T1000 (cell line): ENCODE measurements at places on chromosomes 13 and 19.

DNA sequence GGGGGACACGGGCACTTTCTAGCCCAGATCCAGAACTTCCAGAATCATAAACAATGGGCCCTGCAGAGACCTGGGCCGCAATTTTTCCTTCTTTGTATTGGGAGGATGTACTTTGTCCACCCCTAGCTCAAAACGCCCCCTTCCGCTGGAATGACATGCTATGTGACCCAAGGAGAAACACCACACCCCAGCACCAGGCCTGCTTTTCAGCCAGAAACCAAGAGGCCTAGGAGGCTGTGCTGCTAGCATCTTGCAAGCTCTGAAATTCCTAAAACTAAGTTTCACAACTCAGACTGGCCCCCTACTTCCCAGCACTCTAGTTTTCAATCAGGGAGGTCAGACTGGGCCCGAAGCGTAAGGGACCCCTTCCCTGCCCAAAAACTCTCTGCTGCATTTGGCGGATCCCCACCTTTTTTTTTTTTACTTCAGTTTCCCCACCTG, 538 bp downstream of the LSM4 start:
- no peak for DNase-seq

- DNase-seq: no peak
Measured at GRCh38 chr19:4197625-4198466, 15.4 kb downstream of the ANKRD24 start.

DNA sequence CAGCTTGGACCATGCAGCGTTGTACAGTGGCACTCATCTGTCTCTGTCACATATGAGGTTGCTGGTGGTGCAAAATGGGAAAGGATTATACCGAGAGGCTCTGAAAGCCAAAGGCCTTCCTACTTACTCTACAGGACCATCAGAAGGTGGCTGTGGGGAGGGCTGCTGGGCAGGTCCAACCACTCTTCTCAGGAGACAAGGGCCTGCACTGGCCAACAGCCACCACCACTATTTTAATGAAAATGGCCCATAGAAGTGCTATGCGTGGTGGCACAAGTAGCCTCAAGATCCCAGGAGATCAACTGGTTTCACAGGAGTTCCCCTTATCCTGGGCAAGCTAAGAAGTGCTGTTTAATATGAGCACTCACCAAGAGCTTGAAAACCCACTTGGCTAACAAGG, 52.3 kb downstream of the MRPL57 start:
- no peak for DNase-seq

DNA sequence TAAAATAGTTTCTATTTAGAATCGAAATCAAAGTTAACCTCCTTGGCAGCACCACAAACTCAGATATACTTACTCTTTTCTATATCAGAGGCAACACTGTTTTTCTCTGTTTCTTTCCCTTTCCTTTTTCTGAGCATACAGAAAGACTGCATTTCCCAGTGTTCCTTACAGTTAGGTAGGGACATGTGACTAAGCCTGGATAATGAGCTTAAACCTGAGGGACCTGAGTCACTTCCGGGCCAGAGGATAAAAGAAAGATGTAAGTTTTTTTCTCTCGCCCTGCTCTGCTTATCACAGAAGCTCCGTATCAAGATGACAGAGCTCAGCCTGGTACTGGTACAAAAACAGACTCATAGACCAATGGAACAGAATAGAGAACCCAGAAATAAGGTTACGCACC, 531.9 kb downstream of the KLF12 start:
- DNase-seq: no peak

DNA sequence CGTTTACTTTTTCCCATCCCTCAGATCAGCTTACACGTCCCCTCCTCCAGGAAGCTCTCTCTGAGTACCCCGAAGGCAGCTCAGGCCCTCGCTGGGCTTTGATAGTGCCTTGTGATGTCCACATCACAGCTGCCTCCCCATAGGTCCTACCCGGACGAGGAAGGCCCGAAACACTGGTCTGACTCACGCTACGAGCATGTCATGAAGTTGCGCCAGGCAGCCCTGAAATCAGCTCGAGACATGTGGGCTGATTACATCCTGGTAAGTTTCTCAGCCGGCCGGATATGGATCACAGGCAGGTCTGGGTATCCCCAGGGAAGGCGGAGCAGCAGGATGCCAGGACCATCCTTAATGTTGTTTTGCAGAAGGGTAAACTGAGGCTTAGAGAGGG, 4.8 kb downstream of the COLGALT1 start:
- DNase-seq: peak; percentile 75

DNA sequence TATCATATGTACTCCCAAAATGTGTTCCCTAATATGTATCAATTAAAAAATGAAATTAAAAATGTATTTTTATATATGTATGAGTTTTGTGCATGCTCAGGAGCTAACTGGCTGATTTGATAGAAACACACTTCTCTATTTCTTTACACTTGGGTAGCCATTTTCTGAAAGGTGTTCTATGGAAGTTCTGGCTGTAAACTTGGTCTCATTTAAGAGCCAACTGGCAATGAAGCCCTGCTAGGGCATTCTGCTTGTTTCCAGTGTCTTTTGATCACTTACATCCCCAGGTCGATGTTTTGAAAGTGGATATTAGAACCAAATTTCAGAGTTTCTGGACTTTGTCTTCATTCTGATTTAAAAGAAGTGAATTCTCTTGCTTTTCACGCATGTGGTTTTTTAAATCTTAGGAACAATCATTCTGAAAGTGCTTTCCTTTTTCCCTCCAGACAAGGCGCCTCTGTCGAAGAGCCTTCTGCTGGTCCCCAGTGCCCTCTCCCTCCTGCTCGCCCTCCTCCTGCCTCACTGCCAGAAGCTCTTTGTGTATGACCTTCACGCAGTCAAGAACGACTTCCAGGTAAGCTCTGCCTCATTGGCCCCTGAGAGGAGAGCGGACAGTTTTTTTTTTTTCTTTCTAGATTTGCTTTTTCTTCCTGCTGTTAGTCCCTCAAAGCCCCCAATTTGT, 20.1 kb downstream of the GPR18 start:
- DNase-seq: no peak

DNA sequence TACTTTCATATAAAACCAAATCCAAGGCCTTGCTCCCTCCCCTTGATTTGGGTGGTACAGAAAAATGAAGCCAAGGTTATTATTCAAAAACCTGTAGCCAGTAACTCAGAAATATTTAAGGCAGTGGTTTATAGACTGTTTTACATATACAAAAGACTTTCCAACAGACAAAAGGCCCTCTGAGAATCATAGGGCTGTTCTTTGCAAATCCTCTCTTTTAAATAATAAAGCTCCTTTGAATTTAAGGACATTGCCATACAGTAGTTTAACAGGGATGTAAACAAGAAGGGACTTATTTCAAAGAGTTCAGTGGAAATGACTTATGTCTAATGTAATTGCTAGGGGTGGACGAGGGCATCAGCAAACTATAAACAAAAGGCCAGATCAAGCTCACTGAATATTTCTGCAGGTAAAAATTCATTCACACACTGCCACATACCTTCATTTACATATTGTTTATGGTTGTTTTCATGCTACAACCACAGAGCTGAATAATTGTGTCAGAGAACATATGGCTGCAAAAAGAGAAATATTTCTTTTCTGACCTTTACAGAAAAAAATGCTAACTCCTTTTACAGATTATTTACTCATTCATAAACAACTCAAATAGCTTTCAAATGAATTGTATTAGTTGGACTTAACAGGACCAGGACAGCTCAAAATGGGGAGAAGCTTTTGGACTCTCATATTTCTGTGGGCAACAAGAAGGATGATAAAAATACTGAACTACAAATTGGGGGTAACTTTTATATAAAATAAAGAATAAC, 665.6 kb downstream of the SLITRK1 start:
- no peak for DNase-seq

- no peak for DNase-seq
Measured at GRCh38 chr13:81760316-81760715, 1419.4 kb upstream of the SPRY2 start.

GRCh38 chr13:33303855-33304597, 18.5 kb upstream of the STARD13 start:
- DNase-seq: no peak

DNA sequence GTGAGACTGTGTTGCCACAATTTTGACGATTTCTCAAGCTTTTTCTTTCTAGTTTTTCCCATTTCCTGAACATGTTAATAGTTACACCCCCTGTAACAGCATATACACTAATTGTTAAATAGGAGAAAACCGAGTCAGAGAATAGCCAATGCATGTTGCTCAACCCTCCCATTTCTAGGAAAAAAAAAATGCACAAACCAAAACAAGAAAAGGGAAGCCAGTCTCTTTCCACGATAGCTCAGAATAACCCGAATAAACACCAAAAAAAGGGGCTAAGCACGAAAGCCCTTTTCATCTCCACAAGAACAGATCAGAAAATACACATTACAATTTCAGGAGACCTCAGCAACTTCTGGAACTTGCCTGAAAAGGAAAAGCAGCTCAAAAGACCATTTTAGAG, 16.3 kb downstream of the LATS2 start:
- DNase-seq: no peak

DNA sequence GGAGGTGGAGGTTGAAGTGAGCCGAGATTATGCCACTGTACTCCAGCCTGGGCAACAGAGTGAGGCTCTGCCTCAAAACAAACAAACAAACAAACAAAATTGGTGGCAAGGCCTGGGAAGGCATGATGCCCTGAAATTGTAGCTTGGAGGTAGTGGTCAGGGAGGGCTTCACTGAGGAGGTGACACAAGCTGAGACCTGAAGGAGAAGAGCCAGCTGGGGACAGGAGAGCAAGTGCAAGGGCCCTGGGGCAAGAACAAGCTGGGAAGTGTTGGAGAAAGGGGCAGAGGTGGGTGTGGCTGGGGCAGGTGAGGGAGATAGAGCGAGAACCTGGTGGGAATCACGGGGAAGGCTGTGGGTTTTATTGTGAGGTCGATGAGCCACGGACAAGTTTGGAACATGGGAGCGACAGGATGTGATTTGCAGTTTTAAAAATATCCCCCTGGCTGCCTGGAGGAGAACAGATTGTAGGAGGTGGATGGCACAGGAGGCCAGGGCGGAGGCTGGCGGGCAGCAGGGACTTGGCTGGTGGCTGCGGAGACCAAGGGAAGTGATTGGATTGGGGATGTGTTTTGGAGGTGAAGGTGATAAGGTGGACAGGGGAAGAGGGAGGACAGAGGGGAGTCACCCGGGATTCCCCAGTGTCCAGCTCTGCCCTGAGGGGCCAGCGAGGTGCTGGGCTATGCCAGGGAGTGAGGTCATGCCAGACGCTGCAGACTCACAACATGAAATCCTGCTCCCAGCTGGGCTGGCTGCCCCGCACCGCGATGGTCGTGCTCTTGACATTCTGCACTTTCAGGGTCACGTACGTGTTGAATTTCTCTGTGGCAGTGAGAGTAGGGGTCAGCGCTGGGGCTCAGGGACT, 14.0 kb downstream of the UNC13A start:
- DNase-seq: no peak

GRCh38 chr13:113939944-113940297, 34.0 kb downstream of the C13orf46 start:
- DNase-seq: no peak

GRCh38 chr13:51125495-51126226, 14.6 kb upstream of the C13orf42 start:
- DNase-seq: no peak

DNA sequence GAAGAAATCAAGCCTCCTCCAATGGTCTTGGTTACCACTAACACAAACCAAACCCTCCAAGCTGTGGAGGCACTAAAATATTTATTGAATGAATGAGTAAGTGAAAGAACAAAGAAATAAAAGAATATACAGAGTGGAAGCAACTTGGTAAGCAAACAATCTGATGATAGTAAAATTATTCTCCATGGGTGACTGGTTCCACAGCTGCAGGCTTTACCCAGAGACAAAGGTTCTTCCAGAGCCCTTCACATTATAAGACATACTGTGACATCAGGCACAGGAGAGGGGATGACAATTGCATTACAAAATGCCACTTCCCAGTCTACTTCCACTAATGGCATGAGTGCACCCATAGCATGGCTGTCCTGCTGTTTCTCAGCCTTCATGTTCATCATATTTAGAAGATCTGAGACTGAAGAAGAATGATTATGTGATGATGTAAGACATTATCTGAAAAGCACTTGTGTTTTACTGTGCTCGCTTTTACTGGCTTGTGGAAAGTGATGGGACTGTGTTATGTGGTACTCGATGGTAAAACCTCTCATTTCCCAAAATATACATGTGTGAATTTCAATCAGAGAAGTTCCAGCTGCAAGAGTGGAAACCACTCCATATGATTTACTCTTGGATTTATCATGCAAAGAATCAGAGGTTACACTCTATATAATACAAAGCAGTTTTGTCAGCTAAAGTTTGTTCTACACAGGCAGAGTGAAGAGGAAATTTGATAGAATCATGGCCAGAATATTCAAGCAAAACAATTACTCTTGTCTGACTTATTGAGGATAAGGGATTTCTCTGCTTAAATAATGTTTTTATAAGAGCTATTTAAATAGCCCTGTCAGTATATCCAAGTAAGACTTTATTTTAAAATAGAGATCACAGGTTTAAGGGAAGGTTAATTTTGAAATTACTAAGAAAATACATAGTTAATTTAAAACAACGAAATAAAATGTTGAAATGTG, 220.2 kb upstream of the NBEA start:
- DNase-seq: no peak
